ENCODE measurements at places on chromosomes 2 and 18.

DNA sequence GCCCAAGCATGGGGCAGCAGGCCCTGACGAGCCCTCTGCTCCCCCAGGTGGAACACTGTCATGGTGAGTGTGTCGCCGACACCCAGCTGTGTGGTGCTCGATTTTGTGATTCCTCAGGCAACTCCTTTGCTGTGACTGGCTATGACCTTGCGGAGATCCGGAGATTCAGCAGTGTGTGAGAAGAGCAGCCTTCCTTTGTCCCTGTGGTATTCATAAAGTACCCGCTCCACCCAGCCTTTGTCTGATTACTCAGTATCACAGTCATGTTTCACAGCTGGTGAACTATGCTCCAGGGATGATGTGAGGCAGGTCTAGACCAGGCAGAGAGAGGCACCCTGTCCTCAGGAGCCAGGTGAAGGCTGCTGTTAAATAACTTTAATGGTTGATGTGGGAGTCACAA, 4.0 kb downstream of the WDR54 start:
- DNase-seq, result no peak

DNA sequence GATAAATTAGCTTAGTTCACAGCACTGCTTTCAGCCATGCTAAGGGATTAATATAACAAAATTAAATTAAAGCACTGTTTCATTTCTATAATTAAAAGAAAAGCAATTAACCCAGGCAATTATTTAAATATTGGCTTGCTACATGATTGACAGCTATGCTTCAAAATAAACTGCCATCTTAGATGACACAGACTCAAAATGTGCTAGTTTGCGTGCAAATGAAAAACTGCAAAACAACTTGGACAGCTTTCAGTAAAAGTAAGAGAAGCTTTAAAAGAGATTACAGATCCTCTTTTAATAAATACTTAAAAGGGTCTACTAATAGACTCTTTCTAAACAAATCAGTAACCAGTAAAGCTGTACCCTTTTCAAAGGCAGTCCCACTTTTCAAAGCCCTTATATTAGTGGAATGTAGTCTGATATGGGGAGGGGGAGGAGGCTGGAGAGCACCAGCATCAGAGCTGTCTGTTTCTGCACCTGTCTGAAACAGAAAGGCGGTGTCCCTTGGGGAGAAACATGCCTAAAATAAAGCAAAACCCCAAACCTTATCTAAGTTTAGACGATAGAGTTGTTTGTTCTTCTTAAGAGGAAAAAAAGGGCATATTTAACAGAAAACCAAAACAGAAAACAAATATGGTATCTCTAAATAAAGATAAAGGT, 20.8 kb downstream of the EIF2AK3 start:
- no peak for DNase-seq

DNA sequence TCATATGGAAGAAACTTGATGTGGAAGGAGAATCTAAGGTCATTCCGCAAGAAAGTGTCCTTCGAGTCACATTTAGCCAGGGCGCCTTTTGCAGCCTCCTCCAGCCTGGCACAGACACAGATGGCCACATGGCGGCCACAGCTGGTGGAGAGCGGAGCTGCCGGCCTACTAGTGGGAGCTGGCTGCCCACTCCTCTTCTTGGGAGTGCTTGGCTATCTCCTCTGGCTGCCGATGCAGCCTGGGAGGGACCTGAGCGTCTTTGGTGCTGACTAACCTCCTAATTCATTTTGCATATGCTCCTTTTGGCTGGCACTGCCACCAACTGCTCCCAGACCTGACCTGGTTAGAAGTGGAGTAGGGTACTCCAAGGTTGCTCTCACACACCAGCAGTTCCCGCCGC, 199.3 kb upstream of the MYT1L start:
- no peak for DNase-seq

- DNase-seq, result no peak
Observed at GRCh38 chr2:177064422-177064821, 148.2 kb upstream of the HNRNPA3 start.

DNA sequence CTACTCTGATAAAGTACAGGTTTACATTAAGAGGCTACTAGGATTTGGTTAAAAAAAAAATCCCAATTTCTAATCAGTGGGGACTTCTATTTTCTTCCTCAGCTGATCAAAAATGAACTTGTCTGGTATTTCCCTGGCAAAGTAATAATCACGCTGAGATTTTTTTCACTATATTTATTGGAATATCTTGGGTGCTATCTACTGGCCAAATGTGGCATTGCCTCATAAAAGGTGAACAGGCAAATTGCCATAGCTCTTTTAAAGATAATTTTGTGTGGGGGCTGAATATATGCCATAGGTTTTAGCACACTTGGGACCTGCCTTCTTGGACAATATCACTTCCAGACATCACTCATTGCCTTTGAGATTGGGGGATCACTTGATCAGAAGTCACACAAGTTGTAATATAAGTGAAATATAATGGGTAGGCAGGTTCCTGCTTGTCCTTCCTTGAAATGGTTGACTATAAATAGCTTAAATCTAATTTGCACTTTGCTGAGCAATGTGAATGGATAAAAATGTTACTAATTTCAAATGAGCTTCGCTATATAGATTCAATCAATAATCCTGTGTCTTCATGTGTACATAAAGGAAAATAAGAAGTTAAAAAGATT, 7.0 kb upstream of the NXPH2 start:
- DNase-seq, result no peak

DNA sequence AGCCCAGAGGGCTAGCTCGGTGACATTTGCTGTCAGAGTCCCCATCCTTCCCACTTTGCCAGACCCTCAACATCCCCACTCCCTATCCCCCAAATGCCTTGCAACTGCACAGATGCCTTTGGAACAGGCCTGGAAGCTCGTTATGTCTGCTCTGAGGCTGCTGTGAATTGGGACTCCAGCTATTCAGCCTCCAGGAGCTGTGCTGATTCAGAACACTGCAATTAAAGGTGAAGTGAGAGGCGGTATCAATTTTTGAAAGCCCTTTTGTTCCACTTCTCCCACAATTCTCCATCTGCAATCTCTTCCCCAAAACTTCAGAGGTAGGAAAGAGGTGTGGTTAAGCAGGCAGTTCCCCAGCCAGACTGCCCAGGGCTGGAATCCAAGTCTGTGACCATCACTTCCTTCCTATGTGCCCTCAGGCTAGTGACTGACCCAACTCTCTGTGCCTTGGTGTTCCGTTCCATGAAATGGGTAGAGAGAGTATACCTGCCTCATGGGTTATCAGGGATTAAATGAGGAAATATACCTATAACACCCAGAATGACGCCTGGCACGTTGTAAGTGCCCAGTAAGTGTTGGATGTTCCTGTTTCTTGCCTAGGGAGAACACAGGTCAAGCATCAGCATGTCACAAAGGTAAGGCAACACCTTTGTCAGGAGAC, 17.5 kb downstream of the NOSTRIN start:
- DNase-seq, result no peak

DNA sequence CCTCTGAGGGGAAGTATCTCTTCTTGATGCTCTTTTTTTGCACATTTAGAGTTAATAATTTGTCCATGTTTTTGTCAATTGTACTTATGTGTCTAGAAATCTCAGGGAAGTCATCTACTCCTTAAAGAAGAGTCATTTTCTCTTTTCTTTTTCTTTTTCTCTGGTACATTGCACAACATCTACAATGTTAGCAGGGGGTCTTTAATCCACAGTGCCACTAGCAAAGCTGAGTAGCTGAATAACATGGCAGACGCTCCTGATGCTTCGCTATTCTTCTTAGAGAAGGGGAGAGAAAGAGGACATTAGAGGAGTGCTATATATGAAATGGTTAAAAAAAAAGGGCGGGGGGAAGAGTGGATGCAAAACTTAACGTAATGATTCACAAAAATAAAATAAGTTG, 399.6 kb upstream of the CWC22 start:
- no peak for DNase-seq

DNA sequence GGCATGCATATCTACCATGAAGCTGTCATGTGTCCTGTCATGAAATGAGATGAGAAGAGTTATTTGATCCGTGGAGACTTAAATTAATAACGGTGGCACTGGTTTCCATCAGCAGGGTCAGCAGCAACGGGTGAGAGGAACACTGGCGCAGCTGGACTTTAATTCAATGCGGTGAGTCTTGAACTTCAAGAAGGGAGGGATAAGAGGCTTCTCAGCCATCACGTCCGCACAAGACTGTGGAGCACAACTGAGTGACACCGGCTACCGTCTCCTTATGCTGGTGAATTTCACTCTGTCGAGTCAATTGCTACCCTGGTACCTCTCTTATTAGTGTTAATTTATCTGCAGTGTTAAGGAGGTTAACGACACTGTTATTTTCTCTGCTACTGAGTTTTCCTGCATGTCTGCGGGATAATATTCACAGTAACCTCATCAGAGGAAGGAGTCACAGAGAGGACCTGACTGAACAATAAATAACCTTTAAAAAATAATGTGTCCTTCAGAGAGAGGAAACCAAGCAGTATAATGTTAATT, 236.8 kb downstream of the EPHA4 start:
- no peak for DNase-seq

DNA sequence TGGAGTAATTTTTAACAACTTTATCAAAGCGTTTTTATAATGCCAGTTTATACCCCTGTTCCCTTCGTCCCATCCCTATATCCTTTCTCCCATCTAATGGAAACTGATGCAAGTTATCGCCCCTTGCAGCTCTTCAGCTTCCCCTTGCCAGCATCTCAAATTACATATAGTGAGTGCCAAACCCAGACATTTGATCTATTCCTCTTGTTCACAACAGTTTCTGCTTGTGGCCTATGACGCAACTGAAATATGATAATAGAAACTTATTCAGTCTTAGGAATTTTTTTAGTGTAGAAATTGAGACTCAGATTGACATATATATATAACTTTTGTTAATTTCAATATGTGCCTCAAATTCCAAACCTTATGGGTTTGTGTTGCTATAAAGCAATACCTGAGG, 562.2 kb upstream of the VWC2L start:
- DNase-seq, result no peak

- DNase-seq, result no peak
Observed at GRCh38 chr2:191115804-191116203, 35.0 kb downstream of the STAT4 start.

GRCh38 chr2:25380023-25380422, 38.3 kb upstream of the DNMT3A start:
- no peak for DNase-seq

DNA sequence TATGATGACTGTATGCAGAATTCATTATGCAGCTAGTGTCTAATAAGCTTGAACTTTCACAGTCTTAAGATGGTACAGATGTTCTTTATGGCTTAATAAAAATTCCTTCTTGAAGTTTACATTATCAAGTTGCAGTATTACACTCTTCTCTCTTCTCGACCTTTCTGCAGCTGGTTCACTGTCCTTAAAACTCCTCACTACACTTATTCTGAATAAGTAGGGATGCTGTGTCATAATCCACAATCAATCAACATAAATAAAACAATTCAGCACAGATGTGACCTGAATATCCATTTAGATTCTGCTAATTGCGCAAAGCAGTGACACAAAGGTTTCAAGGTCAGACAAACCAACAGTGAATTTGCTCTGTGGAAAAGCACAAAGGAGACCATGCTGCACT, 356.8 kb downstream of the SUCLG1 start:
- no peak for DNase-seq

DNA sequence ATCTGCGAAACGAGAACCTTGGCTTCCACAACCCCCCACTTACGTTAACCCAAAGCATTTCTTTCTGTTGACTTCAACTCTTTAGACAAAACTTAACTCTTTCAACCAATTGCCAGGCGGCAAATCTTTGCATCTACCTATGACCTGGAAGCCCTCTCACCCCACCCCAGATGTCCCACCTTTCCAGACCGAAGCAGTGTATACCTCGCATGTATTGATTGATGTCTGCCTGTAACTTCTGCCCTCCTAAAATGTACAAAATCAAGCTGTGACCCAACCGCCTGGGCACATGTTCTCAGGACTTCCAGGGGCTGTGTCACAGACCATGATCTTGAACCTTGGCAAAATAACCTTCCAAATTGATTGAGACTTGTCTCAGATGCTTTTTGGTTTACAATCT, 12.3 kb downstream of the AQP12B start:
- no peak for DNase-seq
